SHP77 (cell line): ENCODE measurements at places on chromosomes 6 and 20.
A peak's percentile ranks its signal among the peaks of the same experiment; 100 is the strongest.

DNA sequence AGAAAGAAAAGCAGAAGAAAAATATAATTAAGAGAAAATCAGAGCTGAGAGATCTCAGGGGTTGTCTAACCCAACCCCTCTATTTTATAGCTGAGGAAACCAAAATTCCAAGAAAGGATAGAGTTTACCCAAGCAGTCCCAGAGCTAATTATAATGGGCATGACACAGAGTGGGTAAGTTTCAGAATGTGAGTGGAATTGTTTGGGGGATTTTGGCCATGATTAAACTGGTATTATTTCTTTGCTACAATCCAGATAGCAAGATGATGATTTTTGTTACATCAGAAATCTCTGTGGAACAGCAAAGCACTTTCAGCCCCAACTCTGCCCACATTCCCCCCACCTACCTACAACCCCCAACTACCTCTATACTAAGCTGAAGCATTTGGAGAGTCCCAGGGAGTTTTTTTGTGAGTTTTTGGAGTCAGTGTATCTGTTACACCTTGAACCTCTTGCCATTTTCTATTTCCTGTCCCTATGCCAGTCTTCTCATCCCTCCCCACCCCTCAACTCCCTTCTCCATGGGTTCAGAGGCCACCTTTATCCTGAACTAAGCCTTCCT, 24.7 kb downstream of the POFUT1 start:
- DNase-seq, result no peak

GRCh38 chr6:128271011-128271410, 249.4 kb downstream of the PTPRK start:
- DNase-seq, result no peak

DNA sequence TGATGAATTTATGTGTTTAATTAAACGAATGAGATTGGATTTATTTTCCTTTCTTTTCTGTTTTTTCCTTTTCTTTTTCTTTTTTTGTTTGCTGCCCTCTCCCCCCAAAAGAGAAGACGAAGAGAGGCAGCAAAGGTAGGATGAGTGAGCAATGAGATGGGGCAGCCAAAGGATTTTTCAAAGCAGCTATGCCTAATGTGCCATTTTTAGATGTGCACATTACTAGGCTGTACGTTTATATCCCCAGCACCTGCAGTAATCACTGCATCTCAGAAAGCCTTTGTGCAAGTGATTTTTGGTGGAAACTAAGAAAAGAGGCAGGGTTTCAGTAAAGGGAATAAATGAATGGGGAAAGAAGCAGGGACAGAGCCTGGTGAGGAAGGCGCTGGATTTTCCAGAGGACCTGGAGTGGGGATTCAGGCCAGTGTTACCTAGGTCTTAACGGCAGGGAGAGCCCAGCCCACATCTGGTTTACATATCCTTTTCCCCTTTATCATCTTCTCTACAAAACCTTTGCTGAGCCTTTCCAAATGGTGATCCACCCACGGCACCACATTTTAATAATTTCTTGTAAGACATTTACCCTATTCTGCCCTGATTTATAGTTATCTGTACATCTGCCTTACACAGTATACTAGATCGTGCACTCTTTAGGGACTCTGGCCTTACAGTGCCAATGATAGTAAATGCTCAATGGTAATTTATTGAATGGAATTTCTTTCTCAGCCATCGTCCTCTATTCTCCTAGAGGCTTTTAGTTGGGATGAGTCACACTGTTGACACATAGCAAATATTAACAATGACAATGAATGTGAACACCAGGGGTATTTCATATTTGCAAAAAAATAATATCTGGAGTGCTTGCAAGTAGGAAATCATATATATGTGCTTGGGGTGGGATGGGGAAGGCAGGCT, 38.3 kb upstream of the ATXN1 start:
- peak; percentile 26 for DNase-seq

DNA sequence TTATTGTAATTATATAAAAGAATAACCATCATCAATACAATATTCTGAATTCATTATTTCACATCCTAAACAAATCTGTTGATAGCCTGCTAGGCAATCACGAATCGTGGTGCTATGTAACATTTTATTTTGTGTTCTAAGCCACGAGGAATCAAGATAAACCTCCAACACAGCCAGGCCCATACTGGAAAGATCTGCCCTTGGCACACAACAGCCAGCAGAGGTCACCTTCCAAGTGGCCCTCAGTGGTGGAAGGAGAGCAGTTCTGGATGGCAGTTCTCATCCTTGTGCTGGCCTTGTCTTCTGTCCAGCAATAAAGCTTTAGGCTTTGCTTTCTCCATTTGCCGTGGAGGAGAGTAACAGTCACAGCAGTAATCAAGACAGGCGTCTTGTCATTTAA, 13.2 kb downstream of the ZNF831 start:
- no peak for DNase-seq

GRCh38 chr20:3652221-3652620, 11.0 kb downstream of the GFRA4 start:
- DNase-seq, result no peak

- peak; percentile 41 for DNase-seq
These were observed 268.2 kb upstream of the SOX4 start for GRCh38 chr6:21325201-21325856.

GRCh38 chr6:139172151-139172550, 37.3 kb downstream of the HECA start:
- no peak for DNase-seq

- DNase-seq, result no peak
These were observed 74.6 kb downstream of the RPP40 start for GRCh38 chr6:4929097-4929718.

GRCh38 chr6:5215159-5215558, 45.6 kb downstream of the LYRM4 start:
- DNase-seq, result no peak

- DNase-seq, result no peak
These were observed 994 bp downstream of the FOXC1 start for GRCh38 chr6:1610497-1611321.

- no peak for DNase-seq
These were observed 102.4 kb downstream of the F13A1 start for GRCh38 chr6:6217855-6218758.

GRCh38 chr20:59027741-59028320, 4.3 kb downstream of the ATP5F1E start:
- DNase-seq, result no peak

GRCh38 chr6:90369024-90369519, 72.4 kb upstream of the BACH2 start:
- DNase-seq, result no peak

- DNase-seq, result no peak
These were observed 76.1 kb upstream of the TFAP2D start for GRCh38 chr6:50637267-50637666.

GRCh38 chr6:54094293-54094692, 16.9 kb upstream of the MLIP start:
- no peak for DNase-seq
